Kidney (tissue), 22 donors: ENCODE measurements at places on chromosomes 3 and 15. TPM values are rescaled to one million over a fixed set of nuclear protein-coding genes. Genes with fewer than 3 reads are reported as not detected.

GRCh38 chr3:72436863-72437592, 411.2 kb downstream of the SHQ1 start:
- DNase-seq: no peak
- no peak overlapping the region for H3K4me3 ChIP-seq
- H3K4me1 ChIP-seq: peaks cover 11% of the 10 kb centered on the region
- H3K27me3 ChIP-seq: no peaks in the 10 kb centered on the region
- H3K36me3 ChIP-seq: no peaks in the 10 kb centered on the region
- H3K27ac ChIP-seq: no peak overlapping the region

- no peaks in the 10 kb centered on the region for H3K27me3 ChIP-seq
- no peak for DNase-seq
- no peaks in the 10 kb centered on the region for H3K36me3 ChIP-seq
- no peaks in the 10 kb centered on the region for H3K4me1 ChIP-seq
- no peak overlapping the region for H3K4me3 ChIP-seq
- no peak overlapping the region for H3K27ac ChIP-seq
Observed at GRCh38 chr3:33456756-33457155, 16.6 kb upstream of the UBP1 start.

GRCh38 chr3:195769551-195769950, 42.2 kb downstream of the MUC4 start:
- DNase-seq: no peak
- no peaks in the 10 kb centered on the region for H3K27me3 ChIP-seq
- H3K4me1 ChIP-seq: no peaks in the 10 kb centered on the region
- no peak overlapping the region for H3K4me3 ChIP-seq
- no peak overlapping the region for H3K27ac ChIP-seq

Gene SERPINI1
- polyA plus RNA-seq: 35.3 TPM

DNA sequence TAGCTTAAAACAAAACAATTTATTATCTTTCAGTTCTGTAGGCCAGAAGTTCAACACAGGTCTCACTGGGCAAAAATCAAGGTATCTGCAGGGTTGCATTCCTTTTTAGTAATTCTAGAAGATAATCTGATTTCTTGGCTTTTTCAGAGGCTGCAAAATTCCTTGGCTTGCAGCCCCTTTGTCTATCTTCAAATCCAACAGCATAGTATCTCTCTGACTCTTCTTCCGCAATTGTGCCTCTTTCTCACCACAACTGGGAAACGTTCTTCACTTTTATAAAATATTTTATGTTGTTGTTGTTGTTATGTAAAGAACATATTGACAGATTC, 218.7 kb downstream of the STXBP5L start:
- H3K4me3 ChIP-seq: no peak overlapping the region
- H3K4me1 ChIP-seq: no peaks in the 10 kb centered on the region
- H3K27ac ChIP-seq: no peak overlapping the region

DNA sequence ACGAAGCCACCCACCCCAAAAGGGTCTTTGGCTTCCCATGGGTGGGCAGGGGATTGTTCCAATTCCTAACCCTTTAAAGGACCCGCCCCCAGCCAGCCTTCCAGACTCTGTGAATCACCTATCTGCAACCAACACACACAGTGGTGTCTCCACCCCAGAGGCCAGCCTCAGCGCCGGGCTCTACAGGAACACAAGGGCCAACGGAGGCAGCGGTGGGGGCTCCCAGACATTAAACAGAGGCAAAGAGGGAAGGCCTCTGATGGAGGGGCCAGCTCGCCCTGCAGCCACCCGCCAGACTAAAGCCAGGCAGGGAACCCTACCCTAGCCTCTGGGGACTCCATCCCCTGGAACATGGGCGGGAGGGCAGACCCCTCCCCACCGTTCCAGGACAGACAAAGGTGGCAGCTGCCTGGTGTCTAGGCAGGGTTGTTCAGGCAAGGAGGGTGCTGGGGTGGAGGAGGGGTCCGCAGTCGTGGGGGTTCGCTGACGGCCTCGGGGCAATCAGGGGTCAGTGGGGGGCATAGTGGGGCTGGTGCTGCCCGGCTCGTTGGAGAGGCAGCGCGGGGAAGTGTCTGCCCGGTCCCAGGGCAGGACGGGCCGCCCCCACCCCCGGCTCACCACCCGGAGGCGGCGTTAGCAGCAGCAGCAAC, 448 bp downstream of the SHISA5 start:
- no peaks in the 10 kb centered on the region for H3K36me3 ChIP-seq
- H3K27me3 ChIP-seq: no peaks in the 10 kb centered on the region
- H3K4me1 ChIP-seq: no peaks in the 10 kb centered on the region
- DNase-seq: peak; percentile 25
- H3K4me3 ChIP-seq: peak overlapping the region; percentile 50

GRCh38 chr3:183662099-183662498, 26.7 kb downstream of the KLHL24 start:
- no peaks in the 10 kb centered on the region for H3K4me1 ChIP-seq
- peaks cover 33% of the 10 kb centered on the region for H3K36me3 ChIP-seq
- no peak overlapping the region for H3K4me3 ChIP-seq
- H3K27me3 ChIP-seq: no peaks in the 10 kb centered on the region

DNA sequence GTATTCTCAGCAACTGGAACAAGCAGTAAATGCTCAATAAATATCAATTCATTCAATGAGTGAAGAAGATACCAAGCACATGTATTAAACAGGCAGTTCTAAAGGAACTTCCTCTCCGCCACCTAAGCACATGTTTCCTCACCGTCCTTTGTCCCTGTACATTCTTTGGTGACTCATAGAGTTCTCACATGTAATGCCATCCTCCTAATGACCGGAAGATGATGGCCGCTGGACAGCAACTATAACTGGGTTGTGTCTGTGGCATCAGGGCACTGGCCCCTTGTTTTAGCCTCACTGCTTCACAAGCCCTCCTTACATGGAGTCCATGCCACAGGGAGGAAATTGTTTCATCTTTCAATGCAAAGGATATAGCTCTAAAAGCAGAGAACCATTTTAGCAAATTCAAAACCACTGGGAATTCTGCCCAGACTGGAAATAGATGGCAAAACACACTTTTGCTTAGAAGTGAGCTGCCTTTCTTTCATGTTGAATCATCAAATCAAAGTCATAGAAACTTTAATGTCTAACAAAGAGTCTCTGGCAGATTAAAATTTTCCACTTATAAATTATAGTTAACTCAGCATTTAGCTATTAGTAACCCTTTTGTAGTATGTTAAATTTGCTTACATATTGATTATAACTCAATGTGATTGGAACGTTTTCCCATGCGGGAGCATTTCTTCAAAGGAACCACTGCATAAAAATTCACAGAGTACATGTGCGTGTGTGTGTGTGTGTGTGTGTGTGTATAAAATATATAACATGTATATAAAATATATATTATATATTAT, 74.1 kb downstream of the GAP43 start:
- H3K36me3 ChIP-seq: no peaks in the 10 kb centered on the region
- H3K27ac ChIP-seq: no peak overlapping the region
- no peak overlapping the region for H3K4me3 ChIP-seq

- no peaks in the 10 kb centered on the region for H3K4me1 ChIP-seq
- H3K4me3 ChIP-seq: no peak overlapping the region
- H3K27ac ChIP-seq: no peak overlapping the region
- no peaks in the 10 kb centered on the region for H3K27me3 ChIP-seq
- no peaks in the 10 kb centered on the region for H3K36me3 ChIP-seq
- no peak for DNase-seq
Observed at GRCh38 chr3:111621535-111621934, 26.4 kb upstream of the ZBED2 start.

Gene CX3CR1
- 0.99 TPM for polyA plus RNA-seq
